Astrocyte of the spinal cord (primary cell): ENCODE measurements at places on chromosomes 11 and 22.

DNA sequence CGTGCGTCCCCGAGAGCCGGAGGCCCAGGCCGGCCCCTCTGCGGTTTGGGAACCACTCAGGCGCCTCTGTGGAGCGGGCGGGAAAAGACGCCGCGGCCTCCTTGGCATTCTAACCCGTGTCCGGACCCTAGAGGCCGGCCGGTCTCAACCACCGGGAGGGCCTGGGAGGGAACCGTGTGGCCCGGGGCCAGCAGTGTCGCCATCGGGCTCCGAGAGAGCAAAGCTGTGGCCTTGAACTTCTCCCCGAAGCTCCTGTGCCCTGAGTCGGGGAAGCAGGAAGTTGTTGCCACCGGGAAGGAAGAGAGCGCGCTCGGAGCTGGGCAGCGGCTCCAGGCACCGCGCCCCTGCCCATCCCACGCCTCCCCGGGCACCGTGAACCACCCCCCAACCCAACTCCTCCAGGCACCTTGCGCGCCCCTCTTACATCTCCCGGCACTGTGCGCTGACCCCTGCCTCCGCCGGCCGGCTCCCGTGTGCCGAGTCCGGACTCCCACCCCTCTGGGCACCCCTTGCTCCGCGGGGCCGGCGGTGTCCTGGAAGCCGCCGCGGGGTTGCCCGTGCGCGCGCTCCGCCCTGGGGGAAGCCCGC, 80.0 kb upstream of the PPARA start:
- DNase-seq, result no peak

DNA sequence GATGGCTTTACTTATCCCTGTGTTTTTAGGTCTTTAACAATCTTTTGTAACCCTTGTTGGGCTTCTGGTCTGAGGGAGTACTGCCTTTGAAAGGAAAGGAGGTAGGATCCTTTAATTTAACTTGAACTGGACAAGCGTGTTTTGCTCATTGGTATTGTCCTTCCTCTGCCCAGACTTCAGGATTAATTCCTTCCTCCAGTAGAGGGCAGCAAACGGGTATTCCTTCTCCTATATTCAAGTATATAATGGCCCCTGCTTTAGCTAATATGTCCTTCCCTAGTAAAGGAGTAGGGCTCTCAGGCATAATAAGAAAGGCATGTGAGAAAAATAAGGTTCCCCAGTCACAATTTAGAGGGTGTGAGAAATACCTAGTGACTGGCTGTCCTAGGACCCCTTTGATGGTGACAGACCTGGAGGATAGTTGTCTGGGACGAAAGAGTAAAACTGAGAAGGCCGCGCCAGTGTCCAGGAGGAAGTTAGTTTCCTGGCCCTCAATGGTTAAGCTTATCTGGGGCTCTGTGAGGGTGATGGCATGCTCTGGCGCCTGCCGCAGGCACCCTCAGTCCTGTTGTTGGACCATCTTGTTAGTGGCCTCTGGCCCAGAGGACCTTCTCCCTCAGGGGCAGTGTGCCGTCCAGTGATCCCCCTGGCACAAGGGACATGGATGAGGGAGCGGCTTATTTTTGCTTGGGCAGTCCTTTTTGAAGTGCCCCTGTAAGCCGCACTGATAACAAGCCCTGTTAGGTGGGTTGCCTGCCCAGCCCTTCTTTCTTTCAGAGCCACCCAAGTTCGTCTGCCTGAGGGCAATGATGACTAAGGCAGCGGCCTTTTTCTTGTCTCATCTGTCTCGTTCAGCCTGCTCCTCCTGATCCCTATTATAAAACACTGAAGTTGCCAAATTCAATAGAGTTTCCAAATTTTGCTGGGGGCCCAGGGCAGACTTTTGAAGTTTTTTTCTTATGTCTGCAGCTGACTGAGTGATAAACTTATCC, 51.8 kb downstream of the C11orf71 start:
- peak; percentile 77 for DNase-seq

GRCh38 chr11:113643006-113643585, 63.0 kb downstream of the TMPRSS5 start:
- DNase-seq, result no peak

GRCh38 chr22:39188809-39189208, 36.3 kb upstream of the CBX7 start:
- no peak for DNase-seq

DNA sequence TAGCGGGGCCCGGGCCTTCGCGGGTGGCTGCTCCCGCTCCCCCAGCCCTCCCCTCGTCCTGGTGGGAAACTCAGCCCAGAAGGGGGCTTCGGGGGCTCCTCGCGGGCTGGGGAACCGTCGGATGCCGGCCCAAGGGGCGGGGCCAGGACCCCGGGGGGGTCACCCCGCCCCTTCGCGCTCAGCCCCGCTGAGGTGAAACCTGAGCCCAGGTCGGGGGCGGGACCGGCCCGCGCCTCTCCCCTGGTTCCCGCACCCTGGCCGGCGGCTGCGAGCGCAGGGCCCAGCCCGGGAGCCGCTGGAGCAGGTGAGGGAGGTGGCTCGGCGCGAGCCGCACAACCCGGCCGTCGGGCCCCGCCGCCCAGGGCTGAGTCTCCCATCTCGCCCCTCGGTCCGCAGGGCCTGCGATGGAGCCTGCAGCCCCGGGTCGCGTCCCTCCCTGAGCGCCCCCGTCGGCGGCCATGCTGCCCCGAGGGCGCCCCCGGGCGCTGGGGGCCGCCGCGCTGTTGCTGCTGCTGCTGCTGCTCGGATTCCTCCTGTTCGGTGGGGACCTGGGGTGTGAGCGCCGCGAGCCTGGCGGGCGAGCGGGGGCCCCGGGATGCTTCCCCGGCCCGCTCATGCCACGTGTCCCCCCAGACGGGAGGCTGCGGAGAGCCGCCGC, at the start of gene LARGE2:
TSS of gene LARGE2 (plus strand) at position 232 of the 658 bp plus-strand sequence. CDS start at position 459, 227 bp downstream.
- DNase-seq, result no peak

GRCh38 chr11:112588252-112588694, 327.6 kb upstream of the PLET1 start:
- DNase-seq, result peak; percentile 87

GRCh38 chr11:124920870-124921609, 2.0 kb downstream of the HEPN1 start:
- peak; percentile 58 for DNase-seq

DNA sequence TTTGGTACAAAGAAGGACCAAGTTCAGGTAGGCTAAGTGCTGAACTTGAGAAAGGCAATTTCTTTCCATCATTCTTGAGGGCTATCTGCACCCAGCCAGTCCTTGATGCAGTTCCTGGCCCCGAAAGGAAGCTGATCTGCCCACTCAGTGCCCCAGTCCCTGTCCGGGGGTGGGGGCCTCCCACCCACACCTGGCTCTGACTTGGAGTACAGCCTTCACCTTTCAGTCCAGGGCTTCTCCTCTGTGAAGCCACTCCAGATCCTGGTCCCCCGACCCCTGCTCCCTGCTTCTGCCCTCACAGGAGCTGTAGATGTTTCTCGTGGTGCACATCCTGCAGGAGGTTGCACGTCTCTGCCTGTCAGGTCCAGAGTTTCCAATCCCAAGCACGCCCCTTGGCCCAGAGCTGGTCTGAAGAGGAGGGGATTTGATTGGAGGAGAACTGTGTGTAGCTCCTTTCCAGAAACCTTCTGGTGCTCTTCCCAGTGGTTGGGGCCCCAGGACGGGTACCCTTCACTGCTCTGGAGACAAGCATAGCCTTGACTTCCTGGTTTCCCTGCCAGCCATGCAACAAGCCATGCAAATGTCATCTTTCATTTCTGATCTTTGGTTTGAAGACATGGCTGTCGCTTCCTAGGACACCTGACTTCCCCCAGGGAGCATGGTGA, 75.3 kb downstream of the BCR start:
- DNase-seq, result no peak

GRCh38 chr11:104529213-104529612, 365.3 kb upstream of the PDGFD start:
- DNase-seq, result no peak

GRCh38 chr11:93494357-93494756, 48.8 kb downstream of the SMCO4 start:
- DNase-seq, result peak; percentile 95

GRCh38 chr11:62542111-62542745, 4.4 kb downstream of the AHNAK start:
- no peak for DNase-seq

GRCh38 chr11:7603031-7603781, 70.1 kb downstream of the CYB5R2 start:
- DNase-seq, result peak; percentile 33

DNA sequence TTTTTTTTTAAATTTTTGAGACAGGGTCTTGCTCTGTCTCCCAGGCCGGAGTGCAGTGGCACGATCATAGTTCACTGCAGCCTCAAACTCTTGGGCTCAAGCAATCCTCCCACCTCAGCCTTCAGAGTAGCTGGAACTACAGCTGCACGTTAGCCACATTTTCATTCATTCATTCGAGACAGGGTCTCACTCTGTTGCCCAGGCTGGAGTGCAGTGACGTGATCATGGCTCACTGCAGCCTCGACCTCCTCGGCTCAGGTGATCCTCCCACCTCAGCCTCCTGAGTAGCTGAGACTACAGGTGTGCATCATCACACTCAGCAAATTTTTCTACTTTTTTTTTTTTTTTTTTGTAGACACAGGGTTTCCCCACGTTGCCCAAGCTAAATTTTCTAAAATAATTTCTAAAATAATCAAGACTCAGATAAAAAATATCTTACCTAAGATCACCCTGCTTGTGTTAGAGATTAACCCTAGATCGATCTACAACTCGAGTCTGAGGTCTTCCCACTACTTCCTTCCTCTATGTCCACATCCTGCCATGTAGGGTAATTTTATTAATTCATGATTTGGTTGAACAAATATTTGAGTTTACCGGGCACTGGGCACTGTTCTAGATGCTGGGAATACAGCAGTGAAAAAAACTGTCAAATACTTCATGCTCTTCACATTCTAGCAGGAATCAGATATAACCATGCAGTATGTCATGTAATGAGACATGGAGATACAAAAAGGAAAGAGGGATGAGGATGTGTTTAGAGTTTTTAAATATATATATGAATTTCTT, 15.1 kb downstream of the EIF4G2 start:
- no peak for DNase-seq

GRCh38 chr11:62593434-62594044, 2.2 kb upstream of the TUT1 start:
- DNase-seq, result peak; percentile 65

GRCh38 chr11:94459576-94459975, 34.1 kb downstream of the MRE11 start:
- DNase-seq, result no peak

GRCh38 chr11:9219572-9219971, 45.6 kb downstream of the DENND5A start:
- DNase-seq, result peak; percentile 75

- peak; percentile 66 for DNase-seq
These were observed 1098.6 kb upstream of the CCDC90B start for GRCh38 chr11:84384731-84385130.

- no peak for DNase-seq
These were observed 195.7 kb downstream of the IGLL1 start for GRCh38 chr22:23384431-23384830.

- DNase-seq, result no peak
These were observed 47.3 kb downstream of the NEU3 start for GRCh38 chr11:75035911-75036565.

GRCh38 chr22:36409911-36410756, 22.4 kb upstream of the MYH9 start:
- DNase-seq, result peak; percentile 72

GRCh38 chr22:37905534-37906363, at the start of gene MICALL1:
MICALL1 (plus strand) TSS chr22:37906297; CDS start chr22:37906423, 126 bp downstream.
- peak; percentile 80 for DNase-seq

GRCh38 chr11:116972691-116973090, 125.5 kb downstream of the SIK3 start:
- no peak for DNase-seq

DNA sequence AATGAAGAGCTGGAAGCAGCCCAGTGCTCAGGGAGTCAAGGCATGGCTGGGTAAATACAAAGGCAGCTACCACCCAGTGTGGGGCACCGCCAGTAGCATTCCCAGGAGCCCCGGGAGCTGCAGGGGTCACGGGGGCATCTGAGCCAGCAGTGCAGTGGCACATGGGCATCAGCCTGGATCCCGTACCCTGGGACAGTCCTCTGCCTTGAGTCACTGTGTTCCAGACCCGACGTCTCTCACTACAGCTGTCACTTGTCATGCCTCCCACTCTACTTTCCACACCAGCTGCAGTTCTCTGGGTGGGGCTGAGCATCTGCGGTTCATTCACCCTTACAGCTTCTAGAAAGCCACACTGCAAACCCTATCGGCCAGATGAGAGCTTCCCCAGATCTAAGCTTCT, 29.6 kb downstream of the DHCR7 start:
- no peak for DNase-seq

DNA sequence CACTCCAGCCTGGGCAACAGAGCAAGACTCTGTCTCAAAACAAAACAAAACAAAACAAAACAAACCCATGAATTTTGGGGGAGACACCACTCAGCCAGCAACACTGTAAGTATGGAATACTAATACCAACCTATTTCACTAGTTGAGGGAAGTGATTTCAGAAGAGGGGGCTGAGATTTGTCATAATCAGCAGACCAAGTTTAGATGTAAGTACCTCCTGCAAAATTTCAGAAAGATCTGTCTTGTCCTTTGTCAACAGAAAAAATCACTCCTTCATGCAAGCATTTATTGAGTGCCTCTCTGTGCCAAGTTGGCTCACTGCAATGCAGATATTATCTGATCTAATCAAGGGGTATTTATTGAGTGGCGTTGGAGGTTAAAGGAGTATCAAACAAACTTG, 23.4 kb upstream of the ADA2 start:
- no peak for DNase-seq

GRCh38 chr11:106101370-106101769, 23.9 kb downstream of the AASDHPPT start:
- DNase-seq, result no peak

DNA sequence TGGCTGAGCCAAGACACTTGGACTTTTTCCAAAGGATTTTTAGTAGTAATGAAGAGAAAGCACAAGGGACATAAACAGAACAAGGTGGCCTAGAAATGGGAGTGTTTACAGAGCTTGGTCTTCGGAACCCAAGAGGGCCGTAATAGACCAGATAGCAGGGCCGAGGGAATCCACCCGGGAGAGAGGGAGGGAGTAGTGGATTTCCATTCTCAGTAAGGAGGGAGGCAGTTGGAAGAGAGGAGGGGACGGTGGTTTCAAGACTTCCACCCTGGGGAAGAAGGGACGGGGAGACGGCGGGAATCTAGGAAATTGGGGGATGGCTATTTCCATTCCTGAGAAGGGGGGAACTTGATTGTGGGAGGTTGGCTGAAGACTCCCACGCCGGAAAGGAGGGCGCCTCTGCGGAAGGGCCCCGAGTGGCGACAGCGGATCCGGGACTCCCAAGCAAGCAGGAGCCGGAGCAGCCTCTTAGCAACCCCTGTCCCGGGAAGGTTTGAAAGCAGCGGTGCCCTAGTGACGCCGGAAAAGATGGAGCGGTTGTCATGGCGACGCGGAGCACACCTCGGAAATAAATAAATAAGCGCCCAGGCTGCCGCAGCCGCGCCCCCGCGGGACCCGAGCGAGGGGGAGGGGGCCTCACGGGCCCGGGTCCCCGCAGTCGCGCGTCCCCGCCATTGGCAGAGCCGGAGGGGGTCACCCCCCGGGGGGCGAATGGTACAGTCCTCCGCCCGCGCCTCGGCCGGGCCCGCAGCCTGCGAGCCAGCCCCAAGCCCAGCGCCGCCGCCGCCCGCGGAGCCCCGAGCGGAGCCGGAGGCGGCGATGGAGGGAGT, 31.6 kb downstream of the EIF3F start:
- peak; percentile 63 for DNase-seq
